ENCODE measurements at places on chromosomes 3 and 15.

- DNase-seq: no peak
Observed at GRCh38 chr3:13022348-13023234, 50.6 kb downstream of the IQSEC1 start.

DNA sequence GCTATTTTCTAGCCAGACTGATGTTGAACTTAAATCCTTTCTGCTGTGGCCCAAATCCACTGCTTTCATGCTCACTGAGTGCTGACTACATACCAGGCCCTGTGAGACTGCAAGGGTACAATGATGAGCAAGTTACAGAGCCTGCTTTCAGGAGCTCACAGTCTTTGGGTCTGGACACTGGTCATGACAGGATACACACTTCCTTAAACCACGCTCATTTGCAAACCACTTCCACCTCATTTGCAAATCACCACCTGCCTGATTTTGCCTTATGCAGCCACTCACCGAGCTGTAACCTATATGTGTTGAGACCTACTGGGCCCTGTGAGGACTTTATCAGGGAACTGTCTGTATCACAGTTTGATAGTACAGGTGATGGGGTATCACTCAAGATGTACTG is 50.2 kb upstream of the LRRC58 start:
- peak; percentile 79 for DNase-seq

GRCh38 chr3:58157700-58158099 is 53.1 kb downstream of the DNASE1L3 start:
- no peak for DNase-seq

GRCh38 chr15:65412556-65412955 is 10.2 kb downstream of the IGDCC4 start:
- no peak for DNase-seq

DNA sequence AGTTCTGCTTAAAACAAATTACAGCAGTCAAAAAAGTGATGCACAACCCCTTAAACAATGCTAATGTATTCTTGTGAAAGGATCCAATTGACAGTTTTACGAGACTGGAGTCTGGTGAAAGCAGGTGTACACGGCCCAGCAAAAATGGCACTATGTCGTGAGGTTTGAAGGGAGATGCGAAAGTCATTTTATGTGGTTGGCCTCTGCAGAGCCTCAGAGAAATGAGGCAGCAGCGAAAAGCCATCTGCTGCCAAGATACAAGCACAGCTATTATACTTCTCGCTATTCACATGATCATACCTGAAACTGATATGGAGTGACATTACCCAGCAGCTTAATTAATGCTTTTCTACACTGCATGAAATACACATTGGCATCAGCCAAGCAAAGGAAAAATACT is 36.4 kb downstream of the MECOM start:
- peak; percentile 49 for DNase-seq

DNA sequence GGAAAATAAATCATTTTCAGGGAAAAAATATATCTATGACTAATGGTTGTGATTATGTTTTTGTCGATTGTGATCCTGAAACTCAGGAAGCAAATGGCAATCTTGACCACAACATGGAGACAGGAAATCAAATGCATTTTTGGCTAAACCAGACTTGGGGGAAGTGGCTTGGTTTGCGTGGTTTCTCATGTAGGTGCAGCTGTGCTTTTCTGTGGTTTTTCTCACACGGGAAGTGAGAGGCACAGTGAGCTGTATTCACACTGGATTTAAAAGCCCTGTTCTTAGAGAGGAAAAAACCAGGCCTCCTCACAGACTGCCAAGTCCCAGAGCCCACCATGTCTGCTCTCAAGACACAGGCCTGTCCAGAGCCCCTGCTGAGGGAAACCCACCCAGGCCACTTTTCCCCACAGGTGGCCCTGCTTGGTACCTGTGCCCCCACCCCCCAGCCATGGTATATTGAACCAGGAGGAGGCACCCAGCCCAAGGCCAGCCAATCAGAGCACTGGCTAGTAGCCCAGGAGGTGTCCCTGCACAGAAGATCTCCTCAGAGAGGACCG is 46.1 kb downstream of the BTD start:
- no peak for DNase-seq

- DNase-seq: peak; percentile 10
Observed at GRCh38 chr15:80309769-80310384, 57.9 kb upstream of the CTXND1 start.
